Fibroblast of villous mesenchyme (primary cell): ENCODE measurements at places on chromosomes 4 and X. TPM values are rescaled to one million over a fixed set of nuclear protein-coding genes. Genes with fewer than 3 reads are reported as not detected.

Gene CFAP47
- not detected in 2 replicates for total RNA-seq

GRCh38 chr4:101599620-101600019, 190.9 kb upstream of the BANK1 start:
- peak; percentile 58 for DNase-seq

Gene AKAP14
- total RNA-seq, result not detected in 2 replicates

DNA sequence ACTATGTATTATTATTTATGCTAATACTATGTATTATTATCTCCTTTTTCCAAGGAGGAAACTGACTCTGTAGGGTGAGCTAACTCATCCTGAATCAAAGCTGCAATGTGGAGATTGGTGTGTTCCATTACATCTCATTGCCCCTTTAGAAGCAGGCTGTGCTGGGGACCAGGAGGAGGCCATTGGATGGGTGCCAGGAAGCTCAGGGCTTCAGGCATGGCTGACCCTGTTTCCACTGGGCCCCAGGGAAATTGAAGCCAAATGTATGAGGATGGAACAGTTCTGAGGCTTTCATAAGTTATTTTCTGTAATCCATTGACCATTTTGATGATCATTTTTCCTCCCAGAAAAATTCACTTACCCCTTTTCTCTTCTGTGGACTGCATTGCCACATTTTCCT, 418.8 kb upstream of the ZFP42 start:
- no peak for DNase-seq

DNA sequence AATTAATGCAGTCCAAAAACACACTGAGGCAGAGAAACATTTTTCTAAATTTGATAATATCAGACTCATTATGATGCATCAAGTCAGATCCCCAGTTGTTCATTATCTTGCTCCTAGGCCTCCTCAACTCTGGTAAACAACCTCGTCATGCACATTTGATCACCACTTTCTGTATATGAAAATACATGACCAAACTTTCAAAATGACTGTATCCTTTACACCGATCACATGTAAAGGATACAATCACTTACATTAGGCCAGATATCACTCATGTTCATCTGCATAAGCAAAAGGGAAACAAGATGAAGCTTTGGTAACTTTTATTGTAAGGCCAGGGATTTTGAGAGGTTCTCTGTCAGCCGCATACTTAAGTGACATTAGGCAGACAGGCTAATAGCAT, 99.4 kb upstream of the IL1RAPL1 start:
- no peak for DNase-seq

DNA sequence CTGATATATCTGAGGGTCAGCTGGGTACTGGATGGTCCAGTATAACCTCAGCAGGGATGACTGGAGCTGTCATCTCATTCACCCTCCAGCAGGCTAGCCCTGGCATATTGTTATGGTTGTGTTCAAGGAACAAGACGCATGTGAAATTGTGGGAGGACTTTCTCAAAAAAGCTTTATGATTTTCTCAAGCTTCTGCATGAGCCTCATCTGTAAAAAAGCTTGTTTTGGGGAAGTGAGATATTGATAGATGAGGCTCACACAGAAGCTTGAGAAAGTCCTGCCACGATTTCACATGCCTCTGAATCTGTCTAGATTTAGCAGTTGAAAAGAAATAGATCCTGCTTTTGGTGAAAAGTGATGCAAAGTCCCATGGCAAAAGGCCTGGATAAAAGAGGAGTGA, 93.4 kb downstream of the SPCS3 start:
- DNase-seq, result no peak

DNA sequence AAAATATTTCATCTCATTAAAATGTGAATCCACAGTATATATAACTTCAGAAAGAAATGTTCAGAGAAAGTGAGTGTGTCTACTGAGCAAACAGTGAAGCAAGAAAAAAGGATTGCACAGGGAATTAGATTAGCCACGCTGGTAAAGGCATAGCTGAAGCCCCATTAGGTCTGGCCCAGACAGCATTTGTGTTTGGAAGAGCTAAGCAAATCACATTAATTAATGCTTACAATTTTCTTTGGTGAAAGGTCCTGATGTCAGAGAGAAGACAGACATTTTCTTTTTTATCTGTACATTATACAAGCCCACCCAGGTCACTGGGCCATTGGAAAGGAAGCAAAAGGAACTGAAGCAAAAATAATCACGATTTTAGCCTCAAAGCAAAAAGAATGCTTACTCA, 354.6 kb downstream of the GRID2 start:
- no peak for DNase-seq
